Fibroblast of skin of left biceps (primary cell): ENCODE measurements at places on chromosomes 1 and 21.

- no peak for DNase-seq
These were observed 164.1 kb upstream of the POGK start for GRCh38 chr1:166675213-166675612.

DNA sequence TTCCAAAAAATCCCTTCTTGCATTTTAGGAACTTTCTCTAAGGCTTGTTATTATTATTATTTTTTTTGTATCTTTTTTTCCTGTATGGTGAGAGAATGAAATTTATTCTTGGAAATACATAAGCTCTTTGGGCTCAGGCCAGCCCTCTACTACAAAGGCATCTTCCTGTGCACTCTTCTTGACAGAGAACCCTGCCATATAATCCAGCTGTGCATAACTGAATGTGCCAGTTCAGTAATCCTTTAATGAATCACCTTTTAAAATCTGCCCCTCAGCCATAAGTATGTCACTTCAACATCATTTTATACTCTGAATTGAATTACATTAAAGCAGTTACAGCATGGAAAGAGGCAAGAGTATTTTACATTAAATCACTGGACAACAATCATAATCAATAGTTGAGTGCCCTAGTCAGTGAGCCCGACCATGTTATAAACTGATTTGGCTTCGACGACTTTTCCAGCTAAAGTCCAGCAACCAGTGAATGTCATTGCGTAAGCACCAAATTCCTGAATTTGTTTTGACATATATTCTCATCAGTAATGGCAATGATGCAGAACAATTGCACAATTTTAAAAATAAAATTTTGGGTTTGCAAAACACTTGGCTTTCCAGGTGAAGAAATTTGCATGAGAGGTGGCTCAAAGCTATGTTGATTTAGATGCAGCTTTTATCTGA is 59.2 kb upstream of the KCNK2 start:
- no peak for DNase-seq

DNA sequence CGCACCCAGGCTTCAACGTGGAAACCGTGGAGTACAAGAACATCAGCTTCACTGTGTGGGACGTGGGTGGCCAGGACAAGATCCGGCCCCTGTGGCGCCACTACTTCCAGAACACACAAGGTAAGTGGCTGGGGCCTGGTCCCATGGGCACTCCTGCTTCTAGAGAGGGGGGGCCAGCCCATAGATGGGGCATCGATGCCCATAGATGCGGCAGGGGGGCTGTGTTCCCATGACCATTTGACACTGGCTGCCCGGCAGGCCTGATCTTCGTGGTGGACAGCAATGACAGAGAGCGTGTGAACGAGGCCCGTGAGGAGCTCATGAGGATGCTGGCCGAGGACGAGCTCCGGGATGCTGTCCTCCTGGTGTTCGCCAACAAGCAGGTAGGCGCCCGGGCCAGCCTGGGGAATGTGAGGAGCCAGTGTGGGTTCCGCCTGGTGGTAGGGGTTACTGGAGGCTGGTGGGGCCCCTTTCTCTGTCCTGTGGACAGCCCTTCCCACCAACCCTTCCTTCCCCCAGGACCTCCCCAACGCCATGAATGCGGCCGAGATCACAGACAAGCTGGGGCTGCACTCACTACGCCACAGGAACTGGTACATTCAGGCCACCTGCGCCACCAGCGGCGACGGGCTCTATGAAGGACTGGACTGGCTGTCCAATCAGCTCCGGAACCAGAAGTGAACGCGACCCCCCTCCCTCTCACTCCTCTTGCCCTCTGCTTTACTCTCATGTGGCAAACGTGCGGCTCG is 5.6 kb downstream of the C1orf35 start:
- DNase-seq: no peak

DNA sequence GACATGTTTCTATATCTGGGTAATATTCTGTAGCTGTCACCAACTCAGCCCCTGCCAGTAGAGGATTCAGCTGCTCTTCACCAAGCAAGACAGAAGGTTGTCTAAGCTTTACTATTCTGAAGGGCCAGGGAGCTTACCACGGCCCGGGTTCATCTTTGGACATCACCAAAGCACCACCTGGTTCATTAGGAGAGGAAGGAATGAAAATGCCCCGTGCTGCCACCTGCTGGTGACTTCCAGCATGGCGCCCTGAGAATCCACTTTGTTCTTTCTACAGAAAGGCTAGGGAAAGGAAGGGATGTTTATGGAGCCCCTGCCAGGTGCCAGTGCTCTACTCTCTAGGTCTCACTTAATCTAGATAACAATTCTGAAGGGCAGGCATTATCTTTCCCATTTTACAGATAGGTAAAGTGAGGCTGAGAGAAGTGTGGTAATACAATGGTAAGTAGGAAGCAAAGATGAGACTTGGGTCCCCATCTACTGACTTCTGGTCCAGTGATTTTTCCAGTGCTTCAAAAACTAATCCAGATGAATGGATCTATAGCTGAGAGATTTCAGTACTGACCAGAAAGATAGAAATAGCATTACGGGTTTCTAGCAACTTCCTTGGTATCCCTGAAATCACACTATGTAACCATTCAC is 79.5 kb downstream of the BEND5 start:
- peak; percentile 2 for DNase-seq

- no peak for DNase-seq
These were observed 148.0 kb upstream of the ZRANB2 start for GRCh38 chr1:71228742-71229365.

GRCh38 chr1:167462341-167462740 is 56.0 kb downstream of the CD247 start:
- DNase-seq: no peak

- DNase-seq: no peak
These were observed 1.9 kb upstream of the SAMD13 start for GRCh38 chr1:84299536-84300170.
